ENCODE measurements at places on chromosomes 12 and 14.

GRCh38 chr12:57724936-57725740, 13.4 kb downstream of the AGAP2 start:
- DNase-seq: no peak

DNA sequence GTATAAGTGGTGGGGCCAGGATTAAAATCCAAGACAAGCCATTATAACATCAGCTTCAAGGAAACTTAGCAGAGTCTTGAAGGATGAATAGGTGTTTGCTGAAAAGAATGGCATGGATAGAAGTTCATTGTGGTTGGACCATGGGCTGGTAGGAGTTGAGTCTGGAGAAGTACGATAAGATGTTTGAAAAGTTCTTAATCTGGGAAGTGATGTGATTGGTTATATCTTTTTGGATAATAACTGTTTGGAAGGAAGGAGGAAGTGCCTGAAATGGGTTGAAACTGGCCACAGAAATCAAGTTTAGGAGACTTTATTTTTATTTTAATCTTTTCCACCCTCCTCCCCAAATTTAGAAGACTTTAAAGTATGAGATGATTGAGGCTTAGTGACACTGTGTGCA, 4.9 kb downstream of the DENR start:
- DNase-seq: no peak

- no peak for DNase-seq
These were observed 214.6 kb downstream of the ERC1 start for GRCh38 chr12:1205512-1206060.

DNA sequence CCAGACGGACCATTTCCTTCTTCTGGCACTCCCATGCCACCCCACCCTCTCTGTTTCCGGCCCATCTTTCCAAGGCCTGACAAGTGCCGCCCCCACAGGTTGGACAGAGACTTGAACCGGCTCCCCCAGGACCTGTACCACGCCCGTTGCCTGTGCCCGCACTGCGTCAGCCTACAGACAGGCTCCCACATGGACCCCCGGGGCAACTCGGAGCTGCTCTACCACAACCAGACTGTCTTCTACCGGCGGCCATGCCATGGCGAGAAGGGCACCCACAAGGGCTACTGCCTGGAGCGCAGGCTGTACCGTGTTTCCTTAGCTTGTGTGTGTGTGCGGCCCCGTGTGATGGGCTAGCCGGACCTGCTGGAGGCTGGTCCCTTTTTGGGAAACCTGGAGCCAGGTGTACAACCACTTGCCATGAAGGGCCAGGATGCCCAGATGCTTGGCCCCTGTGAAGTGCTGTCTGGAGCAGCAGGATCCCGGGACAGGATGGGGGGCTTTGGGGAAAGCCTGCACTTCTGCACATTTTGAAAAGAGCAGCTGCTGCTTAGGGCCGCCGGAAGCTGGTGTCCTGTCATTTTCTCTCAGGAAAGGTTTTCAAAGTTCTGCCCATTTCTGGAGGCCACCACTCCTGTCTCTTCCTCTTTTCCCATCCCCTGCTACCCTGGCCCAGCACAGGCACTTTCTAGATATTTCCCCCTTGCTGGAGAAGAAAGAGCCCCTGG, 1.2 kb upstream of the CMTM5 start:
- DNase-seq: no peak

DNA sequence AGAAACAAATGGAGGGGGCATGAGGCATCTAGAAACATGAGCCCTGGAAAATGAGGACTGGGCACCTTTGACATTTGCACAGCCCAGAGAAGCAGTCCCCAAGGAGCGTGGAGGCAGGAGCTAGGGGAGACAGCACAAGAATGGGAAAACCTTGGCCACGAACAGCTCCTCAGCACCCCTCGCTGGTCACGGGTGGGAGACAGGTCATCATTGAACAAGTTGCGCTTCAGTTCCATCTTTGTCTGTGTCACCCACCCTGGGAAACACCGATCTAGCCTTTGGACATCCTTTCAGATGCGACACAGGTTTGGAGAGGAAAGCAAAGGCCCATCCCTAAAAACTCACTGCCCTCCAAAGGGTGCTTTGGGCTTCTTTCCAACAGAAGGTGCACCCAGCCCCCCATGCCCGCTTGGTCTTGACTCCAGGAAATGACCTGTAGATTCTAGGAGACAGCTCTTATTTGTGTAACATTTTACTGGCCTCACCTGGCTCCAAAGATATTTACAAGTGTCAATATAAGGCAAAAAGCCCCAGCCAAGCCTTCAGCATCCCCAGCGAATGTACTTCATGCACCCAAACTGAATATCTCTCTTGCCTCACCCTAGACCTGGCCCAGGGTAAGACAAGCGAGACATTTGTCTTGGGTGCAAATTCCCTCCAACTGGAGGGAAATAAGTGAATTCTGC, 28.8 kb upstream of the CLMN start:
- no peak for DNase-seq

DNA sequence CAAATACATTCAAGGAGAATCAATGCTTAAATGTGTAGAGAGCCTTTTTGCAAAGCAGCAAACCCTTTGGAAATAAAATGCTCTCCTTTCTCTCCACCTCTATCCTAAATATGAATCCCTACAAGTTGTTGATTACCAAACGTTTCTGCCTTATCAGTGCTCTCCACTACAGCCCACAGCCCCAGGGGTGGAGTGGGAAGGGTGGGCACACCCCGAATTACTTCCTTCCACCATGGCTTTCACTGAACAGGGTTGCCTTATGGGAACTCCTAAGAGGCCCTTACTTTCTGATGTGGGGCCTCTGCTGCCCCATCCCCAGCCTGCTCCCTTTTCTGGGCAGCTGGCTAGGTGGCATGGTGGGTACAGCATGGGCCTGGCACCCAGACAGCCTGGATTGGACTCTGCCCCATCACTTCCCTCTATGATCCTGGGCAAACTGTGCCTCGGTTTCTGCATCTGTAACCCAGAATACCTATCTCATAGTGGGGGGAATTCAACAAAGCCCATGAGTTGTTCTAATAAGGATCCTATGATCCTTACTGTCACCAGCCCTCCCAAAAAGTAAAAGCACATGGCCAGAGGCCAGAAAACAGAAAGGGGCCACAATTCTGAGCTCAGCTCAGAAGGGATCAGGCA, 16.1 kb downstream of the AK7 start:
- no peak for DNase-seq

DNA sequence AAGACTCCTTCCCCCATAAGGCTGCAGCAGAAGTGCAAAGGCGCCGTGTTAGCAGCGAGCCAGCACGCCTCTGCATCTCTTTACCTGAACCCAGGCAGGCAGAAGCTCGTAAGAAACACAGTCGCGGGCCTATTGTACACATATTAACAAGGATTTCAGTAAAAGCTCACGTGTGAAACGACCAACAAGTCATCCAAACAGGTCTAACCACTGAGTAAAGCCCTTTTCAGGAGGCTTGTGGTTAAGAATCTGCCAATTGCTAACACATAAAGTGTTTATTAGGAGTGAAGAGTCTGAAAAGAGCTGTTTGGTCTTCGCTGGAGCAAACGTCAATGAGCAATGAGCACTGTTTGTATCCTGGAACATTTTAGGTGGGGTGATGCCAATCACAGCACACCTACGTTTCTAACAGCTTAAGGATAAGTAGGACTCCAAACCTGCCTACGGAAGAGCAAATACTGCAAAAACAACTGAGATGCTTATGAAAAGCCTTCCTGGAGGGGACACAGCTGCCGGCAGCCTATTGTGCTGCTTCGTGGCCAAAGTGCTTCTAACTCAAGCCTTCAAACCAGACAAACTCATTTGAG, 43.1 kb downstream of the PRKAB1 start:
- DNase-seq: no peak

GRCh38 chr12:14540801-14541462, 26.8 kb downstream of the PLBD1 start:
- no peak for DNase-seq

DNA sequence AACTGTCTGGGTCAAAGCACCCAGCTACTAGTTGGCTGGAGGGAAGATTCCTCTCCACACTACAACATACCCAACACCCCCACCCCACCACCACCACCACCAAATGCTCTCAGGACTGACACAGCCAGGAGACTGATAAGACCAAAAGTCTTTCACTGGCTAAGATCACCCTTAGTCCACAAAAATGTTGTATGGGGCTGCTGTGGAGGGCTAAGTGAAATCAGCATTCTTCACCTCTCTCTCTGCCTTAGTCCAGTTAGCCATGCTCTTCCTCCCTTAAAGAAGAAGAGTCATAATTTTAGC, 106.2 kb downstream of the NUAK1 start:
- no peak for DNase-seq

GRCh38 chr14:101773378-101773777, 11.9 kb downstream of the PPP2R5C start:
- no peak for DNase-seq
